ENCODE measurements at places on chromosomes 5 and 9.

DNA sequence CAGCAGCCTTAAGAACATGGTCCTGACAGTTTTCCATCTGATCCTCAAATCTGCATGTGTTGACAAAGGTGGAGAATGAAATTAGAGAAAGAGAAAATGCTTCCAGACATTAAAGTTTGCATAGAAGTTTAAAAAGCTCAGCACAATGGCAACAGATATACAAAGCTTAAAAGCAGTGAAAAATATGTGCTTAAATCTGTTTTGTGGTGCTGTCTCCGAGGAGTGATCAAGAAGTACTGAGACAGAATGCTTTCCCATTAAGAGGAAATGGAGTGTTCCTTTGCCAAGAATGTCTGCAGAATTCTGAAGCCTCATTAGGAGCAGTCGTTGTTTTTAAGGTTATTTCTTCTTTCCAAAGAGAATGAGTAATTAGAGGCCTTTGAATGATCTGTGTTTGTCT is 131.4 kb downstream of the MCTP1 start:
- no peak for DNase-seq

- DNase-seq = no peak
Measured at GRCh38 chr5:180197016-180197702, 11.9 kb downstream of the RASGEF1C start.

DNA sequence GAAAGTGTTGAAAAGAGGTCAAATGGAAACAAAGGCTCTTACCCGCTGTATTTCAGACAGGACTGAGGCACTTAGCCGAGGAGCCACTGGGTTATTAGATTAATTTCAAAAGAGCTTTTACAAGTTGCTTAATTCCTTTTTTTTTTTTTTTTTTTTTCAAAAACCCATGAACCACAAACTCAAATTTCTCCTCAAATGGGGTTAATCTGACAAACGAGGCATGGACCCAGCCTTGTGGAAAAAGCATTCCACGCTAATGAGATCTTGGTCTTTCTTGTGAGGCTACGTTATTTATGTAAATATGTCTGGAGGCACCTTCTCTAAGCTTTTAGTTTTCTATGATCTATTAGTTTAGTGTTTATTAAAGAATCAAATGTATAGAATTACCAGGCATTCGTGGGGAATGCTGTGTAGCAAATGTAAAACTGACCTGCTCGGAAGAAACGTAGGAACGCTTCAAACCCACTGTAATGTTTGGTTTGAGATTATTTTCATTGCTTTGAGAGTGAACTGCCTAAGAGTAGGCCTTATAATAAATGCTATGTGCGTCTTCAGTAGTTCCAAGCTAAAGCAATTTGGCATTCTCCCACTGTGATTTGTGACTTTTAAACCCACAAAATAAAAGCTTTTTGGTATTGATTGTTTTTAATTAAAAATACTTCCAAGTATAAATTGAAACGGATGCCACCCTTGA is 134.7 kb downstream of the CDH6 start:
- DNase-seq = no peak

GRCh38 chr9:27247756-27248155 is 49.2 kb downstream of the EQTN start:
- DNase-seq = no peak

DNA sequence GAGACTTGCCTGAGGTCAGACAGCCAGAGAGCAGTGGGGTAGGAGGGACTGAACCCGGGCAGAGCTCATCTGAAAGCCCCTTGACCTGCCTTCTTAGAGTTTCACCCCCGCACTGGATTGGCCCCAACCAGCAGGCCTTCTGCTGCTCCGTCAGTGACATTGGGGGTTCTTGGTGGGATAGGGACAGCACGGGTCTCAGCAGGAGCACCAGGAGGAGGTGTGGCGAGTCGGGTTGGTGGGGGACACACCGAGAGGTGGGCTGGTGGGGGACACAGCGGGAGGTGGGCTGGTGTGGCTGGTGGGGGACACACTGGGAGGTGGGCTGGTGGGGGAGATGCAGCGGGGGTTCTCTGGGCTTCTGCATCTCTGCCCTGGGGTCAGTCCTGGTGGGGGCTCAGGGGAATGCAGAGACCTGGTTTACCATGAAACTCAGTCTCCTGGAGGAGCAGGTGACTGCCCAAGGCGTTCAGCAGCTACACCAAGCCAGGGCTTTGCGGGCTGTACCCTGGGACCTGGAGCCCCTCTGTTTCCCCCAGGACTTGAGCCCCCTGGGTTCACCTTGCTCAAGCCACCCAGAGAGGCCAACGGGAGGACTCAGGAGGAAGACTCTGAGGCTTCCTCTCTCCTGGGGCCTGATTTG is 28.1 kb upstream of the RNU6ATAC start:
- DNase-seq = no peak

DNA sequence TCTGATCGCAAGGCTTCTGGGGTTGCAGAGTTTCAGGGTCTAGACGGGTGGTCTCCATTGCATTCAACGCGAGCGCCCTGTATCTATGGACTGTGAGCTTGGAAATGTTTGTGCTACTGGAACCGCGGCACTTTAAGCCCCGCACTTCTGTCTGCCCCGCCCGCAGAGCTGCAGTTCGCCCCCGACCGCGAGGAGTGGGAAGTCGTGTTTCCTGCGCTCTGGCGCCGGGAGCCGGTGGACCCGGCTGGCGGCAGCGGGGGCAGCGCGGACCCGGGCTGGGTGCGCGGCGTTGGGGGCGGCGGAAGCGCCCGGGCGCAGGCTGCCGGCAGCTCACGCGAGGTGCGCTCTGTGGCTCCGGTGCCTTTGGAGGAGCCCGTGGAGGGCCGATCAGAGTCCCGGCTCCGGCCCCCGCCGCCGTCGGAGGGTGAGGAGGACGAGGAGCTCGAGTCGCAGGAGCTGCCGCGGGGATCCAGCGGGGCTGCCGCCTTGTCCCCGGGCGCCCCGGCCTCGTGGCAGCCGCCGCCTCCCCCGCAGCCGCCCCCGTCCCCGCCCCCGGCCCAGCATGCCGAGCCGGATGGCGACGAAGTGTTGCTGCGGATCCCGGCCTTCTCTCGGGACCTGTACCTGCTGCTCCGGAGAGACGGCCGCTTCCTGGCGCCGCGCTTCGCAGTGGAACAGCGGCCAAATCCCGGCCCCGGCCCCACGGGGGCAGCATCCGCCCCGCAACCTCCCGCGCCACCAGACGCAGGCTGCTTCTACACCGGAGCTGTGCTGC is 1.0 kb downstream of the ADAMTS19 start:
- no peak for DNase-seq

GRCh38 chr9:129853614-129854013 is 18.4 kb downstream of the USP20 start:
- no peak for DNase-seq

- DNase-seq = no peak
Measured at GRCh38 chr5:139377226-139377625, 5.9 kb downstream of the SLC23A1 start.

DNA sequence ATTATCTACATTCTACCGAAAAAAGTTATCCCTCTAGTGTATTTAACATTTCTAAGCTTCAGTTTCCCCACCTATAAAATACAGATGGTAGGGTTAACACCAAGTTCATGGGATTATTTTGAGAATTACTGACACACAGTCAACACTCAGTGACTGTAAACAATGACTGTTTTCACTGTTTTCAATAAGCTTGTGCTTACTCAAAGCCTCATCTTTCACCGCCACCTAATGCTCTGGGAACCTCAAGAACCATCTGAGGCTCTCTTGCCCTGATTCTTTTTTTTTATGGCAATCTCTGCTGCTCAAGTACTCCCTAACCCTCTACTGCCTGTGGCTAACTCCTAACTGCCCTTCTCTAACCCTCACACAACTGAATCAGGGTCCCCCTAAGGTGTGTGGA is 59.6 kb downstream of the SETX start:
- no peak for DNase-seq

GRCh38 chr5:89981878-89982773 is 427.4 kb downstream of the CETN3 start:
- DNase-seq = no peak
